Activated naive CD8-positive, alpha-beta T cell treated with anti-CD3 and anti-CD28 coated beads, Interleukin-2, amount 50 U/mL, for 24 hours (primary cell): ENCODE measurements at places on chromosomes 3 and 15.

GRCh38 chr3:77298417-77298816 lies 258.5 kb downstream of the ROBO2 start:
- DNase-seq: no peak

DNA sequence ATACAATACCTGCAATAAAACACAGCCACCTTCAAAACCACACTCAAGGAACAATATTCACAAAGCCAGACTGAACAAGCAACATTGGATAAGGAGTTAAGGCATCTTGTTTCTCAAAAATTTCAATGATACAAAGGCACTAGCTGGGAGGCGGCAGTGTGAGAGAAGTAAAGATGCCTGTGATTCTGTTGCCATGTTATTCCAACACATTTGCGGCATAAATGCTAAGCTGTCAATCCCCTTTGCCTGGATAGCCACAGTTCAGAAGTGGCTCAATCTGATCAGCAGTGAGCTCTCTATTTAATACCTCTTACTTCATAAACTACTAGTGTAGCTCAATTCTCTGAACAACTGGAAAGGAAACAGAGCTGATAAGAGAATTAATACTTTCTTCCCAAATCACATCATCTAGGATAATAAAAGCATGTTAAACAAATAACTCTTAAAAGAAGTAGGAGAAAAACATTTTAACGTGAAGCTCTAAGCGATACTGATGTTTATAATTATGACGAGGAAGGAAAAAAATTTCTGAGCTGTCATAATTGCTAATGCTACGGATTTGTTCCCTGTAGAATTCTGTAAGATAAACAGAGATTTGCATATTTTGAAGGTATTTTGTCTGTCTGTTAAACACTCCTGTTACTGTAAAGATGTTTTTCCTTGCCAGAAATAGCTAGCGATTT lies 358.4 kb downstream of the FOXP1 start:
- DNase-seq: no peak

DNA sequence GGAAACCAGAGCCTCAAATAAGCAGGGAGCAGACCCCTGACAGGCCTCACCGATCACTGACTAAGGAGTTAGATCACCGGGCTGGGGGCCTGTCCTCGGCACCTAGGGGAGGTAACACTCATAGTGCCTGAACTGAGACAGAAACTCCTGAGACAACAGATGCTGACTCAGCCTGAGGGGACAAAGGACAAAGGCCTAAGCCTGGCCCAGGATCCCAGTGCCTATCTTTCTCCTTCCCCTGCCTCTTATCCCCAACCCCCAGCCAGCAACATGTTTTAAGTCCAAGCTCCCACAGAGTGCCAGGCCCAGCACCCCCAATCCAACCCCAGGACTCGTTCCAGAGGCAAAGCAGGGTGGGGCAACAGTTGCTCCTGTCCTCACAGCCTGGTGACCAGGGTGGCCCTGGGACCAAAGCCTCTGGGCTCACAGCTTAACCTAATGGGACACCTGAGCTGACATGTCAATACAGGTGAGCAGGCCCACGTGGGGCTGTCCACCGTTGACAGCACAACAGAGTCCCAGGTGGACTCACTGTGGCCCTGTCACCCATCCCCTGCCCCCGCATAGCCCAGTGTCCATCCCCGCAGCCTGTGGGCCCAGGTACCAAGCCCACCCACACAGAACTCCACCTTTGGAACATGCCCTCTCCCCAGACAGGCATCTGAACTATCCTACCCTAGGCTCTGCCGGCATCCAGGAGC lies 37.4 kb downstream of the ADCY5 start:
- DNase-seq: no peak

- DNase-seq: no peak
Observed at GRCh38 chr3:55162031-55162795, 234.4 kb upstream of the LRTM1 start.

DNA sequence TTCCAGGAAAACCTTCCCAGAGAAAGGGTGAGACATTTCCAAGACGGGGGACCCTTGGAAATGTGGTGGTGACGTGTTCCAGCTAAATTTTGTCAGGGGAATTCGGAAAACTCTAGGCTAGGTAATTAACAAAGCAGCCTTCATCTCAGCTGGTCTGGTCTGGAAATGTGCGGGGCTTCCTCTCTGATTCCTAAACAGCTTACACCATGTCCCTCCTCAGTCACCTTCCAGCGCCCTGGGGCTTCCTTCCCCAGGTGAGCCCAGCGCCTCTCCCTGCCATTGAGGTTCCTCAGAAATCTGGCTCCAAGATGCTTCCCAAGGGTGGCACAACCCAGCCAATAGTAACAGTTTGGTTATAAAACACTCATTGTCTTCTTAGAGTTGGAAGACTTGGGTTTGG lies 571 bp downstream of the ACAD9 start:
- DNase-seq: no peak
